ENCODE measurements at places on chromosomes 3 and 15.

GRCh38 chr15:58498821-58499580, 67.2 kb downstream of the LIPC start:
- DNase-seq, result no peak

DNA sequence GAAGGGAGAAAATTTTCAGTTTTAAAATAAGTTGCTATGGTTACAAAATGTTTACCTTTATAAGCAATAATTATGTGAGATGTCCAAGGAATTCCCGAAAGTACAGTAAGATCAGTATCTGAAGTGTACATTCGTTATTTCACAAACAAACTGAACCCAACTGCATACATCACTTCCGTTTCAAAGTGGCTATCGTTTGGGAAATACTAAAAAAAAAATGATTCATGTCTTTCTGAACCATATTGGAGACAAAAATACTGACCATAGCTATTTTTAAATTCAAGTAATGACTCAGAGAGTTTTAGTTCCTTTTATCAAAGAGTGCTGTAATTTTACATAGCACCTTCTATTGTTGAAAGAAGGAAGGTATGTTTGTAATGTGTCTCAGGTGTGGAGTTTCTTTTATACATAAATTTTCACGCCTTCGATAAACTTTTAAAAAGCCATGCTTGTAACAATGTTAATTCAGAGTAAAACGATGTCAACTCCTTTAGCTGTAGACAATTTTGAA, 8.0 kb upstream of the ANKRD28 start:
- DNase-seq, result peak; percentile 70

DNA sequence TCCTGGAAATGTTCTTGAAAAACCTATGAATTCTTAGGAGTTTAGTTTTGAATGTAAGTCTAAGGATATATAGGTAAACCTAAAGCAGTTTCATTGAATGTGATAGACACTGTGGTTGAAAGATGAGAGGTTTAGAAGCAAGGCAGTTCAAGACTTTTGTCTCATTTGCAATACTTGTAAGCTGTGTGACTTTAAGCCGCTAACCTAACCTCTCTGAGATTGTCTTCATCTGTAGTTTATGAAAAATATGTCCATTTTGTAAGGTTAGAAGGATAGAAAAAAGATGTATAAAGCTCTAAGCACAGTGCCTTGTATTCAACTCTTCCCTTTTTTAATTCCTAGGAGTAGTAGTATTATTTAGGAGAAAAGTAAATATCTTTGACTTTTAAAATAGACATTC, 306.6 kb upstream of the ARRDC4 start:
- no peak for DNase-seq

- DNase-seq, result no peak
These were observed 93.0 kb downstream of the NFKBIZ start for GRCh38 chr3:101942356-101942755.

GRCh38 chr3:69650066-69650419, 89.2 kb upstream of the MITF start:
- DNase-seq, result no peak

- no peak for DNase-seq
These were observed 91.7 kb upstream of the FGF12 start for GRCh38 chr3:192819001-192819569.

DNA sequence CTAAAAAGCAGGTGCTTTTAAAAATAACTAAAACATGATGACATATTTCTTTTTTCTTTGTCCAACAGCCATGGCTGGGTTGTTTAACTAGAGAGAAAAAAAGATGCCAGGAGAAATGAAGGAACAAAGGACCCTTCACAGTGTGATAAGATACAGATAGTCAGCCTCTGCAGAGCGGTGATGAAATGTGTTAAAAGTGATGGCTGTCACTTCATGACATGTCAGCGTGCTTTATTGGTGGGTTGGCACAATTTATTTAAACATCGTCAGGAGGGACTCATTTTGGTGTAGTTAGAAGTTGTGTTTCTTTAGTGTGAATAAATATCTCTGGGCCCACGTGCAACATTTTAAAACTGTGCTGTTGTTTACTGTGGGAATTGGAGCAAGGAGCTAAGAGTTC, 887.4 kb upstream of the CFAP20DC start:
- no peak for DNase-seq

GRCh38 chr3:78201091-78201490, 1161.2 kb downstream of the ROBO2 start:
- DNase-seq, result no peak
